MM.1S (cell line): ENCODE measurements at places on chromosomes 5 and 9.

DNA sequence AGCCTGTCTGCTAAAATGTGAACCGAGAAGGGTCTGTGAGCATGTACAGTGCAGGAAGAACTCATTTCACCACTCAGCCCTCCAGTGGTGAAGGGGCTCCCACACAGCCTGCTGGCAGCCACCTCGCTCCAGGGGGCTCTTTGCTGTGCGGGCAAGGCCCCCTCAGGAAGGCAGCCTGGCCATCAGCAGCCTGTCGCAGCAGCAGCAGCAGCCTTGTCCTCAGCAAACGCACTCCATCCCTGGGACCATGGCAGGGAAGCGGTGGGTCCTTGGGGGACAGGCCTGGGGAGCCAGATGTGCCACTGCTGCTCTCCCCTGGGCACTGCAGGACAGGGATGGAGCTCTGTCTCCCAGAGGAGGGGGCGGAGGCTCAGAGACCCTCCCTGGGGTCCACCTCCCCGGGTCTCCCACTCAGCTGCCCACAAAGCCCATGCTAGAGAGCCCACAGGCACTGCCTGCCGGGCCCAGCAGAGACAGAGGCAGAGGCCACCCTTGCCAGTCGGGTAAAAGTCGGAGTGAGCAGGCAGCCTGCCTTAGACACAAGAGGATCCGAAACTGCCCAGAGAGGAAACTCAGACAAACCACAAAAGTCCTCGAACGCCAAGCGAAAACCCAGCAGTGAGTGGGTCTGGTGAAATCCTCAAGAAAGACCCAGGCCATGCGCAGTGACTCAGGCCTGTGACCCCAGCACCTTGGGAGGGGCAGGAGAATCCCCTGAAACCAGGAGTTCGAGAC is 8.0 kb downstream of the BRD3 start:
- peak; percentile 90 for DNase-seq

DNA sequence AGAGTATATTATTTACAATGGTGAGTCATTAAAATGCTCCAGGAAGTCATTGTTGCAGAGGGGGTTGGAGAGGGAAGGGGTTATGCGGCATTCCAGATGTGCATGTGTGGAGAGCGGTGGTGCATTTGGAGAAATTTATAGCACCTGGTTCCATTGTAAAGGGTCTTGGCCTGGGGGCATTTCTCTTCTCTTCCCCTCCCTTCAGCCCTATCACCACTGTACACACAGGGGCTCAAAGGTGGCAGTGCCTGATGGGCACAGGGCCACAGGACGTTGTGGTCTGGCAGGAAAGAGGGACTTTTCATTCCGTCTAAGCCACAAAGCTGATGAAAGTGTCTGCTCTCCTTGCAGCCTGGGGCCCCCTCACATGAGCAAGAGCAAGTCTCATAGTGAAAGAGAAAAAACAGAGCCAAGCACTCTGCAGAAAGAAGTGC is 442.4 kb upstream of the ZNF462 start:
- peak; percentile 71 for DNase-seq

GRCh38 chr5:14424011-14424685 is 157.4 kb upstream of the OTULINL start:
- no peak for DNase-seq

GRCh38 chr5:32508806-32509805 is 64.6 kb upstream of the ZFR start:
- no peak for DNase-seq

GRCh38 chr5:119336262-119336661 is 19.6 kb upstream of the TNFAIP8 start:
- peak; percentile 53 for DNase-seq
